Naive B cell (primary cell): ENCODE measurements at places on chromosomes 1 and 21. TPM values are rescaled to one million over a fixed set of nuclear protein-coding genes. Genes with fewer than 3 reads are reported as not detected.

The KPRP gene
- polyA plus RNA-seq: not detected

The RXFP4 gene
- polyA plus RNA-seq: not detected

The FCMR gene
- polyA plus RNA-seq: 2,548 TPM

The CCT3 gene
- polyA plus RNA-seq: 178 TPM

The GPA33 gene
- polyA plus RNA-seq: 14.6 TPM

The FCRL2 gene
- polyA plus RNA-seq: 38.7 TPM

The TMPRSS15 gene
- 1.1 TPM for polyA plus RNA-seq

The ST6GALNAC5 gene
- polyA plus RNA-seq: not detected

The CRYBG2 gene
- 0.20 TPM for polyA plus RNA-seq

GRCh38 chr1:151716771-151717631, at the start of gene CELF3:
TSS of gene CELF3 (minus strand) at chr1:151716803. CDS start at chr1:151716020, 783 bp downstream.
- H3K27me3 ChIP-seq: peaks cover 80% of the 10 kb centered on the region
- H3K4me3 ChIP-seq: no peak within 1 kb of the TSS
- no peaks in the 10 kb centered on the region for H3K36me3 ChIP-seq
- peaks cover 15% of the 10 kb centered on the region for H3K4me1 ChIP-seq

DNA sequence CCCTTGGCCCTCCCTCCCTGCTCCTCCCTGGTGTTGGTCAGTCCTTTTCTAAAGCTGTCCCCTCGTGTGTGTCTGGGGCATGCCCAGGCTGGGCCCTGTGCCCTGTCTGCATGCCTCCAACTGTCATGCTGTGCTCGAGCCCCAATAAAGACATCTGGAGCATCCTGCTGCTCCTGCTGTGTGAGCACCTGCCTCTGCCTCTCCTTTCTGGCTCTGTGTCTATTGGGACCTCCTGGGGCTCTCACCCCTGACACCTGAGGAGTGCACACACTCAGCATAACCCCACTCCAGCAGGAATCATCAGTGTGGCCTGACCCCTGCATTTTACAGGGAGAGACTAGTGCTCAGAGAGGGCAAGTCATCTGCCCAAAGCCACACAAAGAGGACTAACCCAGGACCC, 23.7 kb downstream of the KCNC4 start:
- no peaks in the 10 kb centered on the region for H3K27me3 ChIP-seq
- H3K4me3 ChIP-seq: no peak overlapping the region
- DNase-seq: no peak
- peaks cover 3% of the 10 kb centered on the region for H3K4me1 ChIP-seq
- H3K36me3 ChIP-seq: no peaks in the 10 kb centered on the region

GRCh38 chr1:56566994-56567393, 12.4 kb downstream of the PLPP3 start:
- H3K4me3 ChIP-seq: no peak overlapping the region
- H3K4me1 ChIP-seq: peaks cover 6% of the 10 kb centered on the region
- no peaks in the 10 kb centered on the region for H3K36me3 ChIP-seq
- H3K27me3 ChIP-seq: no peaks in the 10 kb centered on the region
- DNase-seq: no peak

DNA sequence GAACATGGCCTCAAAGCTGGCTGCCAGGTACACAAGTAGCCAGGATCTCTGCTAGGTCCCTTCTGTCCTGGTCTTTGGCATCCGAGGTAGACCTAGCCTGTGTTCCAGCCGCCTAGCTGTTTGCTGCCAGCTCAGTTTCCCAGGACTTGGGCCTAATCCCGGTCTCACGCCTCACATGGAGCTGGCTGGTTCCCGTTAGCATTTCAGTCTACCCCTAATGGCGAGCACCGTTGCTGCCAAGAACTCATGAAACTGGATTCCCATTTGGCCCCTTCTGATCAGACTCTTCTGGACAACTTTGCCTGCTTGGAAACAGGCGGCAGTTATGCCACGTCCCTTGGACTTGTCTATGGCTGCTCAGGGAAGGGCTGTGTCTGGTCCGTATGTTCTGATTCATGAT, 26.2 kb upstream of the HHAT start:
- H3K27me3 ChIP-seq: peaks cover 46% of the 10 kb centered on the region
- DNase-seq: no peak
- no peaks in the 10 kb centered on the region for H3K36me3 ChIP-seq
- no peak overlapping the region for H3K4me3 ChIP-seq
- no peaks in the 10 kb centered on the region for H3K4me1 ChIP-seq
- H3K27ac ChIP-seq: no peak overlapping the region

- no peak for DNase-seq
- no peaks in the 10 kb centered on the region for H3K36me3 ChIP-seq
- H3K27me3 ChIP-seq: no peaks in the 10 kb centered on the region
- no peaks in the 10 kb centered on the region for H3K4me1 ChIP-seq
Measured at GRCh38 chr1:71828431-71829012, 453.8 kb downstream of the NEGR1 start.

DNA sequence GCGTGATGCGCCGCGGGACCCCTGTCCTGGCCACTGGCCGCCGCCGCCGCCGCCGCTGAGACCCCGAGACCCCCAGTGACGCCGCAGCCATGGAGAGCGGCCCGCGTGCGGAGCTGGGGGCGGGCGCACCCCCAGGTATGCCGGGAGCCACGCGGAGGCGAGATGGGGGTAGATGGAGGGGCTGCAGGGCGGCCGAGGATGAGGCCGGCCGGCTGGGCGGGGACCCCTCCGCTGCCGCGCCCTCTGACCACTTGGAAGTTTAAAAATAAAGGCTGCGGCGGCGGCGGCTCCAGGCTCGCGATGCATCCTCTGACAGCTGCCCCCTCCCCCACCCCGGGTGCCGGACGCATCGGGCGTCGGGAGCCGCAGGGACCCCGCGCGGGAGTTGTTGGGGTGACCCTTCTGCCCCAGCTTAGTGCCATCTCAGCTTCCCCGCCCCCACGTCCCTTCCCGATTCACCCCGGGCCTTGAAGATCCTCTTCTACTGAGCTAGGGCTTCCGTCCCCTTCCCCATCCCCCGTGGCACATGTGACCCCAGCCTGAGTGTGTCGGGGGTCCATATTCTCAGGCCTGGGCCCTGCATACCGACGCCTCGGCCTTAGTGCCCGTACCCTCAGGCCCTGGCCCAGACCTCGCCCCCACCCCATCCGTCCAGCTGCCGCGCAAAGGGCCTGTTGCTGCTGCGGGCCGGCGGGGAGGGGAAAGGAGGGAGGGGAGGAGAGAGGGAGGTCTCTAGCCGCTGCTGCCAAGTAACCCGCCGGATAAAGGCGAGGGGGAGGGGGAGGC, 562 bp downstream of the MAP7D1 start:
- H3K36me3 ChIP-seq: no peaks in the 10 kb centered on the region
- DNase-seq: peak; percentile 46
- H3K27ac ChIP-seq: peak overlapping the region; percentile 87
- H3K4me1 ChIP-seq: peaks cover 74% of the 10 kb centered on the region

DNA sequence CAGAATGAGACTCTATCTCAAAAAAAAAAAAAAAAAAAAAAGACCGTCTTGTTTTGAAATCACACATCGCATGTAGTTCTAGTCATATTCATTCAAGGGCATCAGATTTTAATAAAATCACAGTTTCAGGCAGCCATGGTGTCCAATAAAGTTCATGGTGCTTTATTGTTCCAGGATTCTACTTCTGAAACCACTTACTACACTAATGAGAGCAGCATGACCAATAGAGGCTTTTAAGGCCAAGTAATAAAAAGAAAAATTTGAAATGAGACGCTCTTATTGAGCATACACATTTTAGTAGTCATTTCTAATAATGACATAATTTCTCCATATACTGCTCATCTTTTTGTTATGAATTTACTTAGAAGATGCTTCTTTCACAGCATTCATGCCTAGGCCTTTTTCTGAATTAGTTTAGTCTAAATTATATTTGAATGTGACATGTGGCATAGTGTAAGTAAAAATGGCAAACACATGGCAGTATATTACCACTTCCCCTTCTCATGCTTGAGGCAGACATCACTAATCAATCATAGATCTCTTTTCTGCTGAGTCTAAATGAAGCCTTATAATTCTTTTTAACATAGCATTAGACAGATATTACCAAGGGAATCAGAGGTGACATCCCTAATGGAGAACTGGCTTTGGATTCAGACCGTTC, 18.5 kb downstream of the NTMT2 start:
- H3K36me3 ChIP-seq: no peaks in the 10 kb centered on the region
- no peaks in the 10 kb centered on the region for H3K27me3 ChIP-seq
- H3K27ac ChIP-seq: no peak overlapping the region
- H3K4me1 ChIP-seq: no peaks in the 10 kb centered on the region
- H3K4me3 ChIP-seq: no peak overlapping the region
- no peak for DNase-seq

GRCh38 chr1:84255582-84255981, 45.9 kb upstream of the SAMD13 start:
- no peak overlapping the region for H3K4me3 ChIP-seq
- no peaks in the 10 kb centered on the region for H3K4me1 ChIP-seq
- H3K27me3 ChIP-seq: no peaks in the 10 kb centered on the region

- H3K4me3 ChIP-seq: no peak overlapping the region
- H3K36me3 ChIP-seq: no peaks in the 10 kb centered on the region
- H3K4me1 ChIP-seq: no peaks in the 10 kb centered on the region
Measured at GRCh38 chr1:28804071-28804470, 7.9 kb upstream of the OPRD1 start.

DNA sequence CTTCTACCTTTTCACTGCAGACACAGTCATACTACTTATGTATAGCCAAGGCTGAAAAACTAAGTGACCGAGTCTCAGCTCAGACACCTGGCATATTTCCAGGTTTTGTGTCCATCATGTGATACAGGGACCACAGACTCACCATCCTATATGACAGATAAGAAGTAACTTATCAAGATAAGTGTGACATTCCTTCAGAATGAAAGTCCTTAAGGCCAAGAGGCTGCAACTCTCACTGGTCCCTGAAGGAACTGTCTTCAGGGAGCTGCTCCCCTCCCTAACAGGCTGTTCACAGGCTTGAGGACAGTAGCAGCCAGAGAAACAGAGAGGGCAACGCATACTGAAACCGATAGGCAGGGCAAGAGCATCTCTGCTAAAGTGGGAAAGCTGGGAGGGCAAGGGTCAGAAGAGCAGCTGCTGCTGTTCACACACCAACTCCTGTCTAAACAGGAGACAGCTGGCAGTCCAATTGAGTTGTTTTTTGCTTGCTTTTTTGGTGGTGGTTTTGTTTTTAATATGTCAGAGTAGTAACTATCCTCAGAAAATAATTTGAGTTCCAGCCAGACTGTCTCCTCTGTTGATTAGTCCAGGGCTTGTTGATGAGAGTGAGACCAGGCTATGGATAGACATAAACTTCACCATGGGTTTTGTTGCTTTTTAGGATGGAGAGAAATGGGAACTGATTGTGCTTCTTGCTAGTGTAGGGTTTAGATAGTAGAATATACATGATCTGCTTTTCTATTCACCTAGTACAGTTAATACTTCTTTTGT, 67.7 kb downstream of the MACF1 start:
- no peaks in the 10 kb centered on the region for H3K27me3 ChIP-seq
- peak overlapping the region; percentile 70 for H3K4me3 ChIP-seq
- peak overlapping the region; percentile 59 for H3K27ac ChIP-seq

GRCh38 chr1:155957411-155957915, 16.0 kb downstream of the RXFP4 start:
- peak overlapping the region; percentile 70 for H3K27ac ChIP-seq
- peaks cover 28% of the 10 kb centered on the region for H3K4me1 ChIP-seq
- no peak for DNase-seq
- H3K4me3 ChIP-seq: no peak overlapping the region
- no peaks in the 10 kb centered on the region for H3K27me3 ChIP-seq

DNA sequence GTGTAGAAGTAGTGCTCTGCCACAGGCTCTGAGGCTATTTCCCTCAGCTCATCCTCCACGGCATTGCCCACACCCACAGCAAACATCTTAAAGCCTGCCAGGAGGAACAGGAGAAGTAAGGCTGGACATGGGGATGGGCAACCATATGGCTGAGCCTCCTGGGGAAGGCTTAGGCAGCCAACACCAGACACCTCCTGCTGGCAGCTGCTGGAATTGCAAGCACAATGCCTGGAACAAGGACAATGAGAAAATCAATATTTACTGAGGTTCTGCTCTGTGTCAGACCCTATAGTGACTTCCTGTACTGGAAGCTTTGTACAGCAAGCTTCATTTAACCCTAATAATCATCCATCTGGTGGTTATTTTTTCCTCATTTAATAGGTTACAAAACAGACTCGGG, 8.2 kb downstream of the MATN1 start:
- peaks cover 18% of the 10 kb centered on the region for H3K27me3 ChIP-seq
- no peak overlapping the region for H3K27ac ChIP-seq
- peaks cover 4% of the 10 kb centered on the region for H3K36me3 ChIP-seq
- peaks cover 19% of the 10 kb centered on the region for H3K4me1 ChIP-seq

- no peak overlapping the region for H3K4me3 ChIP-seq
- no peaks in the 10 kb centered on the region for H3K36me3 ChIP-seq
- peak; percentile 59 for DNase-seq
- no peaks in the 10 kb centered on the region for H3K27me3 ChIP-seq
- no peak overlapping the region for H3K27ac ChIP-seq
Measured at GRCh38 chr1:174998569-174999215, 1.1 kb upstream of the CACYBP start.

- H3K4me3 ChIP-seq: no peak overlapping the region
- no peak overlapping the region for H3K27ac ChIP-seq
- DNase-seq: no peak
- H3K4me1 ChIP-seq: no peaks in the 10 kb centered on the region
- peaks cover 4% of the 10 kb centered on the region for H3K27me3 ChIP-seq
- no peaks in the 10 kb centered on the region for H3K36me3 ChIP-seq
Measured at GRCh38 chr1:91958926-91959325, 9.7 kb downstream of the BRDT start.

GRCh38 chr1:177270863-177271262, 100.1 kb downstream of the BRINP2 start:
- no peak overlapping the region for H3K4me3 ChIP-seq
- H3K27ac ChIP-seq: no peak overlapping the region
- H3K4me1 ChIP-seq: no peaks in the 10 kb centered on the region

DNA sequence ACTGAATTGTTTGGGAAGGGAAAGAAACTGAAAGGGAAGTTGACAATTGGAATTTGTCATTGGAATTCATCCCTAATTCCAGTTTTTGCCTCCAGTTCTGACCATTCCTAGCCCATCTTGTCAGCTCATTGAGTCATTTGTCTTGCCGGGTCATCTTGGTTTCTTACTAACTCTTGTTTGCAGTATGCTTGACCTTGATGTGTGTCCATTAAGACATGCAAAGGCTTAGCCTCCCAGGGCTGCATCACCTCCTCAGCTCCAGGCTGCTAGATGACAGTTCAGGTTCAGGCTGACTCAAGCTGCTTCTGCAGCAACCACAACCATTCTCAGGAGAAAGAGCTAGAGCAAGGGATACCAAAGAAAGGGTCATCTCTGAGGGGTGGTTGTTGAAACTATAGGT, 151.3 kb upstream of the PTGFR start:
- H3K4me1 ChIP-seq: no peaks in the 10 kb centered on the region
- H3K36me3 ChIP-seq: no peaks in the 10 kb centered on the region
- no peak for DNase-seq
- no peak overlapping the region for H3K27ac ChIP-seq
- no peaks in the 10 kb centered on the region for H3K27me3 ChIP-seq

- no peak overlapping the region for H3K4me3 ChIP-seq
- no peak overlapping the region for H3K27ac ChIP-seq
- peaks cover 7% of the 10 kb centered on the region for H3K36me3 ChIP-seq
Measured at GRCh38 chr1:109499661-109500536, 6.0 kb downstream of the CYB561D1 start.

DNA sequence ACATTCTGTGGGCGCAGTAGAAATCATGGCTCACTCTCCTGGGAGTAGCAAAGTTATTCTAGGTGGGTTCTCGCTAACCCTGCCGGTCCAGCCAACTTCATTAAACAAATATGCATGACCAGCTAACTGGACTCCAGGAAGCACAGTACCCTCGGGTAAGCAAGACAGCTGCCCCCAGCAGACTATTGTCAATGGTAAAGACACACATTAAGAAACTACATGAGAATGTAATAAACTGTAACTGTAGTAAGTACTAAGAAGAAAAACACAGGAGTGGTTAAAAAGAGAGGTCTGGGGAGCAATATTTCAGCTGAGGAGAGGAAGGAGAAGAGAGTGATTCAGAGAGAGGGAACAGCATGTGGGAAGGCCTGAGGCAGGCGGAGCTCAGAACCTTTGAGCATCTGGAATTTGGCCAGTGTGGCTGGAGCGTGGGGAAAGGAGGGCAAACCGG, 7.4 kb downstream of the SLC2A5 start:
- H3K4me1 ChIP-seq: peaks cover 44% of the 10 kb centered on the region
- DNase-seq: no peak
- no peaks in the 10 kb centered on the region for H3K36me3 ChIP-seq
- H3K27me3 ChIP-seq: no peaks in the 10 kb centered on the region
- H3K27ac ChIP-seq: peak overlapping the region; percentile 1
